ENCODE measurements at places on chromosomes 16 and 17.

DNA sequence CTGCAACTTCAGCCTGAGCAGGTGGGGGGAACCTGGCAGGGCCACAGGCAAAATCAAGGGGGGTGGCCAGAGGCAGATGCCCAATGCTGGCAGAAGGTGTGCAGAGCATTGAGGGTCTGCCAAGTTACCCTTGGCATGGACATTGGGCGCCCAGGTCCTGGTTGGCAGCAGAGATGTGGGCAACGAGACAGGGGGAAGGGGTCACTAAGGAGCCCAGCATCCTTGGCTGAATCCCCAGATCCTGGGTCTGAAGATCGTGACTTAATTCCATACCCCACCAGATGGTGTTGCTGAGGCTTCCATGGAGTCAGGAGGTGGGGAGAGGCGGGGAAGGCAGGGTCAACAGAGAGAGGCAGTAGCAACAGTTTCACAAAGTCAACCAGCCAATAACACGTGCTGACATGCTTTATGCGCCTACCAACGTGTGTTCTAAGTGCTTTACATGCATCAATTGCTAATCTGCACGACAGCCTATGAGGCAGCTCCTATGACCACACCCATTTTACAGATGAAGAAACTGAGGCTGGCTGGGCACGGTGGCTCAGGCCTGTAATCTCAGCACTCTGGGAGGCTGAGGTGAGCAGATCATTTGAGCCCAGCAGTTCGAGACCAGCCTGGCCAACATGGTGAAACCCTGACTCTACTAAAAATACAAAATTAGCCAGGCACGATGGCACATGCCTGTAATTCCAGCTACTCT is 83.3 kb downstream of the GSG1L start:
- DNase-seq = no peak

DNA sequence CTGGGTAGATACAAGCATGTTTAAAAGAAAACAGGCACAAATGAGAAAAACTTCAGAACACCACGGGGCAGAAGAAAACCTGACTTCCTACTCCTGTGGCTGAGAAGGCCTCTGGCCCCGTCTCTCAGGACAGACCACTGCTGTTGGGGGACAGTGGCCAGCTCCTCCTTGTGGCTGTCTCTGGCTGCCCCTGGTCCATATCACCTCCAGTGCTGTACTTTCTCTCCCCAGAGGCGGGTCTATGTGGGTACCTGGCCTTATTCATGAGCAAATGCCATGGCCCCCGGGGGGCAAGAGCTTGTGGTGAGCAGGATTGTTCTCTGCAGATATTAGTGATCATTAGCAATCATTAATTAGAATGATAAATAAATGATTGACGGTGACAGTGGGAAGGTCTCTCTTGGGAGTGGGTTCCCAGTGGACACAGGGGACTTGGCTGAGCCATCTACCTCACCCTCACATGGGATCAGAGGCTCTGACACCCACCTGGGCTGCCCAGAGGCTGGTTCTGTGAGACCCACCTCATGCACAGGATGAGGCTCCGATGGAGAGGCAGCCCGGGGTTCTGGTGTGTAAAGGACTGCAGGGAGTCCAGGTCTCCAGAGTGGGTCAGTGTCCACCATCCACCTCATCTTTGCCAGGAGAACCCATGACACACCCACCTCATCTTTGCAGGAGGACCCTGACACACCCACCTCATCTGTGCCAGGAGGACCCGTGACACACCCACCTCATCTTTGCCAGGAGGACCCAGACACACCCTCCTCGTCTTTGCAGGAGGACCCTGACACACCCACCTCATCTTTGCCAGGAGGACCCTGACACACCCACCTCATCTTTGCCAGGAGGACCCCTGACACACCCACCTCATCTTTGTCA is 30.6 kb upstream of the CBFA2T3 start:
- DNase-seq = no peak

GRCh38 chr17:80584176-80584905 is 39.7 kb downstream of the RPTOR start:
- DNase-seq = no peak

- DNase-seq = no peak
Measured at GRCh38 chr16:12798846-12799245, 4.8 kb downstream of the CPPED1 start.

- DNase-seq = no peak
Measured at GRCh38 chr17:18037486-18037885, 1.5 kb downstream of the ATPAF2 start.

DNA sequence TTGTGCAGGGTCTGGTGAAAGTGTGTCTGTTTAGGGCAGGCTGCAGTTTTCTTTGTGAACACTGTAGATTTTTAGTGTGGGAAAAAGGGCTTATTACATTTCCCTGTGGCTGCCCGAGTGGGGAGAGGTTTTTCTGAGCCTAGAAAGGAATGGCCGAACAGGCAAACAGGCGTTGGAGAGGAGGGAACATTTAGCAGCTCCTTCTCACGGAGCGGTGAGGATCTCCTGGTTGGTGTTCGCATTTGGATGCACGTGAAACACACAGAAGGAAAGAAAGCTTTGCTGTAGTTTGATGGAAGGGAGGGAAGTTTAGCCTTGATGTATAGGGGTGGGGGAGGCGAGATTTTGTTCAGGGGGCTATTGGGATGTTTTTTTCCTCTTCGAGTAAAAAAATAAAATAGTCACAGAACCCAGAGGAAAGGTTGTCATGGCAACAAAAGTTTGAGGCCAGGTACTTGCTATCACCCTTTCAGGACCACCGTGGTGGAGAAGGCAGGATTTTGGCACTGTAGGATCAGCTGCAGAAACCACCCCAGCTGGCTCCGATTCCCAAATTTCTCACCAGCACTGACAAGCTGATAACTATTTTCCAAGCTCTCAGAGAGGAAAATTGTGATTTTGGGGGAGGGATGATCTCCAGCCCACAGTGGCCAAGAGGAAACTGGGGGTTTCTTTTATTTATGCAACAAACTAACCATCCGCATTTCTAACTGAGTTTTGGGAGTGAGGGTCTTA is 3.5 kb downstream of the GSG1L start:
- no peak for DNase-seq

DNA sequence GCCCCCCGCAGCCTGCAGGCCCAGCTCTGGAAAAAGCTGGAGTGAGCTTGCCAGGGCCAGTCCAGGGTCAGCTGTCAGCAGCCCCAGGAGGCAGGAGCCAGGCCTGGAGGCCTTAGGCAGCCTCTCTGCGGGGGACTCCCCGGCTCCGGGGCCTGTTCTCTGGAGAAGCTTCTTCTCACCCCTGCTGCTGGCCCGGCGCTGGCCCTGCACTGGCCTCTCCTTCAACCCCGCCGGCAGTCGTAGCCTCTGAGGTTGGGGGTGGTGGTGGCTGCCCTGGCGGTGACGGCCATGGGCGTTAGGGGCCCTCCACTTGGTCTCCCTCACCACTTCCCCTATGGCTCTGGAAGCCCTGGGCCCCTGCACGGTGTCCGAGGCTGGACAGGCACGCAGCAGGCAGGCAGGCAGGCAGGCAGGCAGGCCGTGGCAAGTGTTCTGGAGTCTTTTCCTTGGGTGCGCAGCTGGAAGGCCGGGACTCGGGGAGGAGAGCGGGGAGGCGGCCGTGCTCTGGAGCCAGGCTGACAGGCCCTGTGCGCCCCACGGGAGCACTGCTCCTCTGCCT is 2.1 kb downstream of the FOXF1 start:
- DNase-seq = no peak

DNA sequence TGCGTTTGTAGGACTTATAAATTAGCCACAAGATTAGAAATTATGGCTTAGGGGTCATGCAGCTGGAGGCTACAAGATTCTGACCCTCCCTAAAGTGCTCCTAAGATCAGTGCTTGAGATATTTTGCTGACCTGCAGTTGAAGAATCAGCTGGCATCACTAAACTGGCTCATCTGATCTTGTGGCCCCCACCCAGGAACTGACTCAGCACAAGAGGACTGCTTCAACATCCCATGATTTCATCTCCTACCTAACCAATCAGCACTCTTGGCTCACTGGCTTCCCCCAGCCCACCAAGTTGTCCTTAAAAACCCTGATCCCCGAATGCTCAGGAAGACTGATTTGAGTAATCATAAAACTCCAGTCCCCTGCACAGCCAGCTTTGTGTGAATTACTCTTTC is 86.4 kb upstream of the ERCC4 start:
- no peak for DNase-seq

- no peak for DNase-seq
Measured at GRCh38 chr16:87657621-87658192, 55.4 kb downstream of the JPH3 start.

DNA sequence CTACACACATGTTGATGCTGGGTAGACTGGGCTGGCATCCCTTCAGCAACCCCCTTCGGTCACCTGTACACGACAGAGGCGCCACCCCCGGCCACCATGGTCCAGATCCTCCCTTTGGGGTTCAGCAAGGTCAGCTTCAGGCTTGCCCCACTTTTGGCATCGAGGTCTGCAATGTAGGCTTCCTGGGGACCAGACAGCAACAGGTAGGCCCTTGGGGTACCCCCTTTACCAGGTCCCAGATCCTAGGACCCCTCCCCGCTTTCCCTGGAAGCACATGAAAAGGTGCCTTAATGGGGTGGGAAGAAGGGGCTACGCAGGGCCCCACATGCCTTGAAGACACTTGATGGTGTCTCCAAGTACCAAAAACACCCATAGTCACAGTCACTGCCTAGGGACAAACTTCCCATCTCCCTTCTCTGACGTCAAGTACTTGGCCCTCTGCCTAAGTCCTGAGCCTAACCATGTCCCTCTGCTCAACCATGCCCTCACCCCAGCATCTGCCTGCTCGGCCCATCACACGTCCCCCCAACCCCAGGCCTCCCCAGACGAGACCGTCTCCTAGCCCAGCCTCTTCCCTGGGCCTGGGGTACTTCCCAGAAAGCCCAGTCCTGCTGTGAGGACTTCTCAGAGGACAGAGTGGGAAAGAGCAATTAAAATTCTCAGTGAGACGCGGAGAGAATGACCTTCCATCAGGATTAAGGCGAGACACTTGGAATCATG is 12.1 kb downstream of the ACLY start:
- no peak for DNase-seq

- no peak for DNase-seq
Measured at GRCh38 chr17:64126918-64127317, 3.0 kb downstream of the ERN1 start.

GRCh38 chr16:3276679-3277078 is 6.6 kb upstream of the ZNF263 start:
- no peak for DNase-seq

- DNase-seq = no peak
Measured at GRCh38 chr16:54932737-54933254, 2.1 kb downstream of the IRX5 start.

DNA sequence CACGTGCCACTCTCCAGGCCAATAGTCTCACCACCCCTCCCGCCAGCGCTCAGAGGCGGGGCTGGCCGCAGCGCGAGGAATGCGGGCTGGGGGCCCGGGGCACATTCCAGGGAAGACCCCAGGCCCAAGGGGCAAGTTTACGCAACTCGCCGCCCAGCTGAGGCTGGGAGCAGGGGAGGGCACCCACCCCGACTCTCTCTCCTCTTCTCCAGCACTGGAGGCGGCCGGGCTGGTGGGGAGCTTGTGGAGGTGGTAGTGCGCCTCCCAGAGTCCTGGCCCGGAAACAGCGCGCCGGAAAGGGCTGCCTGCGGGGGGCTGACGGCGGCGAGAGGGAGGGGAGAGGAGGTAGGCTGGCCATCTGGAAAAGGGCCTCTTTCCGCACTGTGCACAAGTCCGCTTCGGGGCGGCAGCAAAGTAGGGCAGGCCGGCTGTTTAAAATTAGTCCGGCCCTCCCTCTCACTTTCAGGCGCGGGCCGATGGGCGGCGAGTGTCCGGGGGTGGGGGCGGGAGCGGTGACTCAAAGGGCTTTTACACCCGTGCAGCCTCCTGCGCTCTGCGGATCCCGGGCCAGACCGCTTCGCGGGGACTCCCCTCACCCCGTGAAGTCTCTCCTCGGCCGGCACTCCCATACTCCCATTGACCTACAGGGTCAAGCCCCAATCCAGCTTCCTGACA is 1.1 kb downstream of the FHOD1 start:
- DNase-seq = peak; percentile 78

DNA sequence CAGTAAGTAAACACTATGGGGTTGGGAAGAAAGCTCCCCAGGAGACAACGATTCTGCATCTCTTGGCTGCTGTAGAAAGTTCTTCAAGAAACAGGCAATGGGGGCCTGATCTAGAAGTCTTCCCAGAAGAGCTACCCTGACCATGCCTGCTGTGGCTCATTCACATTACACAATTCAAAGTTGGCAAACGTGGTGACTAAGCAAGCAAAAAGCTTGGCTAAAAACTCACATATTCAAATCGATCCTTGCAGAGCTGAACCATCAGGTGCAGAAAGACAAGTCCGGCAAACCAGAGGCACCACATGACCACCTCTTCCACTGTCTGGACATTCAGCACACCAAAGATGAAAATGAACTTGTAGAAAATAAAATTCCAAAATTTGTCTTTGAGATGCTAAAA is 16.1 kb downstream of the AMFR start:
- DNase-seq = no peak

DNA sequence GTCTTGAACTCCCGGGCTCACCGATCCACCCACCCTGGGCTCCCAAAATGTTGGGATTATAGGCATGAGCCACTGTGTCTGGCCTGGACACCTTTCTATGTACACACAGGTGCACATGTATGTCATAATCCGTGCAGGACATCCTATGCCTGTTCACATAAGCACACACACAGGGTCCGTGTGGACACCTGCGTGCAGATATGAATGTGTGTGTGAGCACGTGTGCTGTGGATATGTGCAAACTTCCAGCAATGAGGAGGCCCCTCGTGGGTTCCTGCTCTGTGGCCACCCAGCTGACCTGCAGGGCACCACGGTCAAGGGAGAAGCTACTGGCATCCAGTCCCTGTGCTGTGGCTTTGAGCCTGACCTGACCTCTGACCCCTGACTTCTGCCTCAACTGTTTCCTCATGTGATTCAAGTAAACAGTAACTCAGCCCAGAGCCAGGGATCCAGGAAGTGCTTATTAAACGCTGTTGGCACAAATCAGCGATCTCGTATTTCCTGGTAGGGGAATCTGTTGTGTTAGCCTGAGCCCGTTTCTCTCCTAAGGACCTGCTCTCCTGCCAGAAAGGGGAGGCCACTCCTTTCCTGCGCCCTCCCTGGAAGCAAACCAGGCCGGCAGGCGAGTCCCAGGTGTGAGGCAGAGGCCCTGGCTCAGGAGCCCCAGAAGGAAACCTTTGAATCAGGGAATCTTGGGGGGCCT is 6.5 kb downstream of the CPNE7 start:
- DNase-seq = peak; percentile 68

GRCh38 chr16:62863139-62863538 is 826.9 kb upstream of the CDH8 start:
- no peak for DNase-seq

DNA sequence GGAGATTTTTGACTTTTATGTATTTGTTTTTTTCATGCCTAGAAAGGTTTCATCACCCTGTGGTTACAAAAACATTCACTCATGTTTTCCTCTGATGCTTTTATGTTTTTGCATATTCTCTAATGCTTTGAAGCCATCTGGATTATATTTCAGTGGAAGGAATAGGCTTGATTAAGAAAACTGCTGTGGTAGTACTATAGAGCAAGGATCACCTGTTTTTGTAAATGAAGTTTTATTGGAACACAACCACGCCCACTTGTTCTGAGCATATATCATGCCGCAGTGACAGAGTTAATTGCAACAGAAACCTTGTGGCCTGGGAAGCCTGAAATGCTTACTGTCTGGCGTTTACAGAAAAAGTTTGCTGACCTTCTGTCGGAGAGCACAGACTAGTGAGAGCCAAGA is 11.5 kb downstream of the COX10 start:
- DNase-seq = no peak

Data from breast epithelium (tissue), 4 donors.